ENCODE measurements at places on chromosomes 12 and 14.
A peak's percentile ranks its signal among the peaks of the same experiment; 100 is the strongest.

GRCh38 chr14:105694961-105695360 lies 168.6 kb downstream of the TMEM121 start:
- DNase-seq: no peak

- DNase-seq: no peak
These were observed 68.2 kb downstream of the FBXW8 start for GRCh38 chr12:116978791-116979508.

- no peak for DNase-seq
These were observed 204.9 kb downstream of the KIF26A start for GRCh38 chr14:104343294-104343625.

- no peak for DNase-seq
These were observed 467.8 kb downstream of the LRIG3 start for GRCh38 chr12:58452546-58452945.

DNA sequence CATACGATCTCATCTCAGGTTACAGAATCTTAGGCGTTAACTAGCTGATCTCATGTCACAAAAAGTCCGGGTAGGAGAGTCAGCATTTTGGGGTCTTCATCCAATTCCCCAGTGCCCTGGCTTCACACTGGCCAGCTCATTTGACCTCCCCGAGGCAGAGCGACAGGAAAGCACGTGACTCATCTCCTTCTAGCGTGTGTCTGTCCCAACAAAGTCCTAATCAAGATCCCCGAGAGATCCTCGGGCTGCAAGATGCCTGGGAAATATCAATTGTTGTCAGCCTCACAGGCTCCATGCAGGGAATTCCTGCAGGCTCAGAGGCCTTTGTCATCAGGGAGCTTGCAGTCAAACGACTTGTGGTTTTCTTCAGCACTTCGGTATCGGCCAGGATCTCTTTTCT lies 57.5 kb downstream of the ZNF664 start:
- no peak for DNase-seq

DNA sequence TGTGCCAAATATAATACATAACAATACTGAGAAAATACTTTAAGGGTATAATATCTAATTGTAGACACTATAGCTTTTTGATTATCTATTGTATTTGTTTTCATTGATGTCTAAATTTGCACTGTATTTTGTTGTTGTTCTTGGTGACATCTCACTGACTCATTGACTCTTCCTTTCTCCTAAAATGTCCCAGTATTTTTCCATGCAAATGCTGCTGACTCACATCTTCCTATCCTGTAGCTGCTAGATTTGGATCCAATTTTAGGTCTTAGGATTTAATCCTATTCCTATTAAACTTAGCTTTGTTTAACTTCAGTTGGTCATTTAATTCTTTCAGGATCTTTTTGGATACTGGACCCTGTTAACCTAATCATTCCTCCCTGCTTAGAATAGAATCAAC lies 148.5 kb downstream of the TMTC2 start:
- no peak for DNase-seq

GRCh38 chr12:90690120-90690519 lies 264.9 kb downstream of the CCER1 start:
- DNase-seq: no peak

GRCh38 chr12:29316752-29317151 lies 64.2 kb downstream of the ERGIC2 start:
- peak; percentile 51 for DNase-seq

All from left ventricle myocardium inferior (tissue), 1 donor.